GM18507 (cell line): ENCODE measurements at places on chromosomes 2 and 18.

- DNase-seq: no peak
Measured at GRCh38 chr2:127932199-127932876, 46.6 kb upstream of the AMMECR1L start.

GRCh38 chr2:82789851-82790205 lies 1669.3 kb downstream of the SUCLG1 start:
- no peak for DNase-seq

- no peak for DNase-seq
Measured at GRCh38 chr2:205712508-205712907, 30.2 kb downstream of the NRP2 start.

DNA sequence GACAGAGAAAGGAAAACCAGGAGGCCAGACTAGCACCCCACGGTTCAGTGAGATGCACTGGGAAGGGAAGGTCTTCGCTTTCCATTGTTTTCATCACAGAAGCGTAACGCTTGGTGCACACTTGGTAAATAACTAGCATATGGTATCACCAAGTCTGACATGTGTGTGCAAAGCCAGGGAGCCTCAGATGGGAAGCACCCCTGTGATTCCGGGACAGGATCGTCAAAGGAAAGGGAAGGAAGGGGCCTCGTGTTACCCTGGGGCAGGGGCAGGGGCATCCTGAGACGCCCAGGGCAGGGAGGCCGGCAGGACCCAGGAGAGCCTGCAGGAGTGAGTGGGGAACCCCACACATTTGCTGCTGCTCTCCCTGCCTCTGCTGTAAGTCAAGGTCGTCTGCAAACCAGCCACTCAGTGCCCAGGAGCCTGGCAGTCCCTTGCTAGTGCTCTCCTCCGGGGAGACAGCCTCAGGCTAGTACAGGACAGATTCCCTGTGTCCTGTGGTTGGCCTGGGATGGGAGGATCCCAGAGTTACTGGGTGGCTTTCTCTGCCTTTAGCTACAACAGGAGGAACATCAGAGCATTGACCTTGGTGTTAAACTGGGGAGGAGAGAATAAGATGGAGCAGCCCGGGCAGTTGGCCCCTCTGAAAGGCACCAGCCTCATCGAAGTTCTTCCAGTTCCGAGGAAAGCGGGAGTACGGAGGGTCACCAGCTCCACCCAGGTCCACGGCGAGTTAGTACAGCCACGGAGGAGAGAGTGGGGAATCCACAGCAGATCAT lies 192.5 kb downstream of the NDUFA10 start:
- DNase-seq: no peak

DNA sequence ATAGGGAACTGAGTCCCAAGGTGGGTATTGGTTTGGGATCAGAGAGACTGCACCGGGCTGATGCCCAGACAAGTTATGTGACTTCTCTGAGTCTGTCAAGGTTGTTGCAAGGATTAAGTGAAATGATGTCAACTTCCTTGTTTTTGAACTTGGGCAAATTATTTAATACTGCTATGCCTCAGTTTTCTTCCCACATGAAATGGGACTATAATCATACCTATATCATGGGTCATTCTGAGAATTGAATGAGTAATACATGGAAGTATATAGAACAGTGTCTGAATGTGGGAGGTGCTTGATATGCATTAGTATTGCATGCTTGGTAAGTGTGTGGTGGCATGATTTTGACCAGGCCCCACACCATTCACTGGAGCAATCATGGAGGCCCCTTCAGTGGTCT lies 99.0 kb downstream of the PRKCE start:
- no peak for DNase-seq

GRCh38 chr18:40812981-40813515 lies 1142.0 kb upstream of the PIK3C3 start:
- DNase-seq: no peak

GRCh38 chr2:149021271-149021719 lies 17.2 kb upstream of the LYPD6B start:
- DNase-seq: no peak

- DNase-seq: no peak
Measured at GRCh38 chr2:128628206-128628605, 309.5 kb upstream of the HS6ST1 start.

GRCh38 chr2:105864262-105864661 lies 119.5 kb downstream of the NCK2 start:
- DNase-seq: no peak

GRCh38 chr2:47437287-47437686 lies 34.3 kb downstream of the MSH2 start:
- no peak for DNase-seq

- DNase-seq: no peak
Measured at GRCh38 chr18:45856531-45856930, 31.1 kb downstream of the SIGLEC15 start.

DNA sequence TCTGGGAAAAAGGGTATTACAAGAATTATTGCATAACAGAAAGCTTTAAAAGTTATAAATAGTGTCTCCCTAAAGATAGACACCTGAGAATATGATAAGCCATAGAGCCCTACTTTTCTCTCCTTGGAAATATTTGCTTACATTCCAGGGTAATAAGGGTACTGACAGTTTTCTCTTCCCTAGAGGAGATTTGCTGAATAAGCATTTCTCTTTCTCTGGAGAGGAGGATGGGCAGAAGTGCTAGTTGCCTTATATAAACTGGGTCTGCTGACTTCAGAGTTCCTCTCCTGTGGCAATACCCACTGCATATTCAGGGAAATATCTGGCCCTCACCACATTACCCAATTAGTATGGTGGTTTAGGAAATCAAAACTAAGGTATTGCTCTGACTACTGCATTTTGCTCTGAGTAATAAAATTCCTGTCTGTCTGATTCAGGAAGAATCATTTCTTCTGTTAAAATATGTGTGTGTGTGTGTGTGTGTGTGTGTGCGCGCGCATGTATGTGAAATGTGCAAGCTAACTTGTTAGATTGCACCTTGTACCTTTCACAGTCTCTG lies 1391.3 kb downstream of the DSC3 start:
- DNase-seq: no peak

- no peak for DNase-seq
Measured at GRCh38 chr2:1366546-1367134, 46.6 kb upstream of the TPO start.

GRCh38 chr18:9474108-9474982 lies 968 bp upstream of the RALBP1 start:
- no peak for DNase-seq

DNA sequence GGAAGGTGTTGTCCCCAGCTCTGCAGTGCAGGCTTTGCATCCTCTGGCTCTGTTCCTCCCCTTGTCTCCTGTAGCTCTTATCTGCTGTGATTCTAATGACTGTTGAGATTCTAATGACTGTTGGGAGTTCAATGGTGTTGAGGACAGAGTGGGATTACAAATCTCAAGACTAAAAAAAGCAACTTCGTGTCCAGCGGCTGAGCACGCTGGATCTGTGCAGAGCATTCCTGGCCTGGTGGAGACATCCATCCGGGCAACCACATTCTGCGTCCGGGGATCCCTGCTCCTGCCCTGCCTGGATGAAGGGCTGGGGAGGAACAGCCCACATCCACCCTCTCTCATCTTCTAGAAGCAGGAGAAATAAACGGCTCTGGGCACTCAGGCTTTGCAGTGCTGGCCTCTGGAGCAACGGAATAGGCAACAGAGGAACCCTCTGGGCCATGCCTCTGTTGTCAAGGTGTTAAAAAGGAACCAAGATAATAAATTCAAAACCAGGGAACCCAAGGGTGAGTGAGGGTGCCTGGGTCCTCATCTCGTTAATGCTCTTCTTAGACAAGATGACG lies 106.7 kb upstream of the ASB18 start:
- DNase-seq: no peak

DNA sequence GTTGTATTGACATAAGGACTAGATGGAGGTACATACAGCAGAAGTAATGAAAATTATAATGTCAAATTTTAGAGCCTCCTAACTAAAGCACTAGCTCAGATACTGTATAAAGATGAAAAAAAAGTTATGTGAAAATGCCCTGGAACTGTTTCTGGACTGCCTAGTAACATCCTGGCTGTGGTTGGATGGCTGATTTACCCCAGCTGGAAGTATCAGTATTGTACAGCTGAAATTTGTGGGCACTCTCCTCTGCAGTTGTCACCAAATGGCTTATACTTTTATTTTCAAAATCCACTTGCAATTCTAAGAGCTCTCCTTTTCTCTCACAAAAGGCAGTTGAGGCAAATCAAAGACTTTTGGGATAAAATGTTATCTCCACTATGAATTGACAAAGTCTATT lies 239.2 kb downstream of the RPIA start:
- DNase-seq: no peak

DNA sequence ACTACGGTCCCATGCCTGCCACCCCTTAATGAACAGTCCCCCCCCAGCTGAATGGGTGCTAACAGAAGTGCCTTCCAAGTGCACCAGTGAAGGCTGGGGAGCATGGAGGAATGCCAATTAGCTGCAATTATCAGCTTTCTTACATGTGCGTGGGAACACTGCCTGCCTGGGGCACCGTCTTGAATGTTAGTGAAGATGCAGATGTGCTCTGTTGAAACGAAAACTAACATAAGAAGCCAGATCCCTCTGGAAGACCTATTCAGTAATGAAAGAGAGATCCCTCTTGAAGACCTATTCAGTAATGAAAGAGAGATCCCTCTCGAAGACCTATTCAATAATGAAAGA lies 154.5 kb downstream of the CLIP4 start:
- DNase-seq: no peak

- no peak for DNase-seq
Measured at GRCh38 chr18:9960258-9960904, 46.6 kb downstream of the VAPA start.

DNA sequence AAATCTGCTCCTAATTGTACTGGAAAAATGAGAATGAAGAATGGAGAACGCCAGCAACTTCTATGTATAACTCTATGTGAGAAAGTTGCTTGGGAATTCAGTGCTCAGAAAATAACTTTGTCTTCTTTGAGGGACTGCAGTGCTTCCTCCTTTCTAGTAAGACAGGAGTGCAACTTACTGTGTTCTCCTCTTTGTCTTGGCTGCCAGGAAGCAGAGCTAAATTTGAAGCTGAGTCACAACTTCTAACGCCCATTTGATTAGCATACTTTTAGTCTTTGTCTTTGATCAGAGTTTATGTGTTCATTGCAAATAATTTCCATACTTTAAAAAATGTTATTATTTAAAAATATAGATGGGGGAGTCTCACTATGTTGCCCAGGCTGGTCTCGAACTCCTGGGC lies 6.6 kb downstream of the ARHGAP25 start:
- DNase-seq: no peak

- DNase-seq: no peak
Measured at GRCh38 chr2:172962824-172963223, 112.8 kb upstream of the MAP3K20 start.

DNA sequence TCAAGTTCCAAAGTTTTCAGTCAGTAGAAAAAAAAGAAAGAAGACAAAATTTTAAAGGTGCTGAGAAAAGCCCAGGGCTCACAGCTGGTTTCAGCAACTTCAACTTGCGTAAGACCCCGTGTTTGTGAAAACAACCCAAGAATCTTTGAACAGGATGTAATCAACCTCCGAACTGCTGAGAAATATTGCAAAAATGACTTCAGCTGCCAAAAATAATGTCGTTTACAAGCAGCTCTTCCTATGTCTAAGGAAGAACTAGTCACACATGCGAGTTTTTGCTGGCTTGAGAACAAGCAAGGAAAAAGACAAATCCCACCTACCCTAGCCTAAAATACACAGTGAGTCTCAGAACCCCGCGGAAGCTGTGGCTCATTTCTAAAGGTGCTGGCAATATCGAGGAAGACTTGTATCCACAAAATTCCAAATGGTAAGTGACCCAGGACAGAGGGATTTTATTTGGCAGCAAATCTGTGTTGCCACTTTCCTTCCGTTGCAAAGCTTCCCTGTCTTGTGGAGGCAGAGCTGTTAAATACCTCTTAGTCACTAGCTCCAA lies 59.8 kb upstream of the SLC8A1 start:
- DNase-seq: no peak

DNA sequence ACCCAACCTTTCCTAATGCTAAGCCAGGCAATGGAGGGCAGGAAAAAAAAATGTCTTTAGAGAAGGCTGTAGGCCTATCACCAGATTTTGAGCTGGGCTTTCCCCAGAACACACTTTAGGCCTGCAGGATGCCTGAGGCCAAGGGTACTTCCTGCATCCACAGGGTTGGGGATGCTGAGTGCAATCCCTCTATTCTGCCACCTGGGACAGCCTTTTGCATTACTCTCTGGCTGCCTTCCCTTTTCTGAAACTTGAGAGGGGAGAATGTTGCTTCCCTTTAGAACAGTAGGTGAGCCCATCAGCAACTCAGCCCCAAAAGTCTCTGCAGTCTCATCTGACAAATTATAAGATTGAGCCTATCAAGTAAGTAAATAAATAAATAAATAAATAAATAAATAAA lies 195.2 kb downstream of the SLC8A1 start:
- no peak for DNase-seq

DNA sequence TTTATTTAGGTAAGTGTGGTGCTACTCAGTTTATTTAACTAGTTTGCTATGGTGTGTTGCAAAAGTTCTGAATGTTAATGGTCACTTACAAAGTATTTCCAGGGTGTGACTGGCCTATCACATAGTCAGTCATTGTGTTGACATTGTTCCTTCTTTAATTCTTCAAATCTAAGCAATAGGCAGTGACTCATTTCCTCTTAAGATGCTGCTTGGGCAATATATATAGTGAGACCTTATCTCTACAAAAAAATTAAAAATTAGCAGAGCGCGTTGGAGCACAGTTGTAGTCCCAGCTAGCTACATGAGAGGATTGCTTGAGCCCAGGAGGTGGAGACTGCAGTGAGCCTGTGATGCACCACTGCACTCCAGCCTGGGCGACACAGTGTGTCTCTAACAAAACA lies 5.8 kb upstream of the CCDC88A start:
- no peak for DNase-seq
